ENCODE measurements at places on chromosomes 12 and 14. TPM values are rescaled to one million over a fixed set of nuclear protein-coding genes. Genes with fewer than 3 reads are reported as not detected.

The OAS2 gene
- total RNA-seq, result 5.6 TPM

DNA sequence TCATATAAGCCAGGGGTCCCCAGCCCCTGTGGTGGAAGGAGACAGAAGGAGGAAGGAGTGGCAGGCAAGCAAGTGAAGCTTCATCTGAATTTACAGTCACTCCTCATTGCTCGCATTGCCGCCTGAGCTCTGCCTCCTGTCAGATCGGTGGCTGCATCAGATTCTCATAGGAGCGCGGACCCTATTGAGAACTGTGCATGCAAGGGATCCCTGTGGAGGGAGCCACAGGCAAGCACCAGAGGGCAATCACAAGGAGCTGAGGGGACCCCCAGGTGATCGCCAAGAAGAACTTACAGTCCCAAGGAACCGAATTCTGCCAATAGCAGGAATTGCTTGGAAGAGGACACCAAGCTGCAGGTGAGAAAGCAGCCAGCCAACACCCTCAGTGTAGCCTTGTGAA is 33.2 kb upstream of the VRK1 start:
- DNase-seq, result no peak

DNA sequence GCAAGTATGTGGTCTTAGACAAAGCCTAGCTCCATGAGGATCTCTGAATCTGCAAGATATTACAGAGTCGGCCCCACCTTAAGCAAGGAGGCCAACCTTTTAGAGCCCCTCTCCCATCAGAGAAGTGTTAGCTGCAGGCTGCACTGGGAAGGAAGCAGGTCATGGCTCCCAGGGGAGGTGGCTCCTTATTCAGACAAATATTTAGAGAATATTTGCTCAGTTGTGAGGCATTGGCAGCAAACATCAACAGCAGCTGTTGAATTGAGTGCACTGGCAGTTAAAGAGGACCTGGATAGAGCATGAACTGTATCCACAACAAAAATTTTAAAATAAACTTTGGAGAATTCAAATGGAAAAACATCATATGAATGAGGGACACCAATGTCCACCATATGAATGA is 44.7 kb downstream of the FSCB start:
- DNase-seq, result no peak

- no peak for DNase-seq
Measured at GRCh38 chr12:127237151-127237550, 1029.8 kb upstream of the TMEM132C start.

DNA sequence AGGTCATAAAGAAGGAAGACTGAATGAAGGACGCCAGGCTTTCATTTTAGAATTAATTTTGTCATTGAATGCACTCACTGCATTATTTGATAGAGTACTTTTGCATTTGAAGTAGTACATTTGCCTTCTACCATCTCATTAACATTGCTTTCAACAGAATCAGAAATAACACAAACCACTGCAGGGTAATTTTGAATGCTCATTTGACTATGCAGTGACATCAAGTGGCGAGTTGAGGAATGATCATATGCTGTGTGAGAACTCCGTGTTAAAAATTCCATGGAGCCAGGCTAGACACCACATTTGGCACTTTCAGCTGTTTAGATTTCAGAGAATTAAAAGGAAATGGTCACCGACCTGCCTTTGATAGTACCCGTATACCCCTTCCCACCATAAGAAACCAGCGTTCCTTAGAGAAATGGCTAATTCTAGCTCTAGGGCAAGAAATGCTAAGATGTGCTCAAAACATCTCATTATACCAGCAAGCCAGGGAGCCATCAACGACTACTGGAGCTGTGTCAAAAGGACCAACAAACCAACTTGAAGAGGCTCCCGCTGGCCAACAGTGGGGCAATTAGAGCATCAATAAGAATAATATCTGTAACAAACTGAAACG is 16.5 kb downstream of the HEBP1 start:
- peak; percentile 70 for DNase-seq

- peak; percentile 46 for DNase-seq
Measured at GRCh38 chr14:53190938-53191337, 37.8 kb upstream of the DDHD1 start.

All from fibroblast of villous mesenchyme (primary cell).